ENCODE measurements at places on chromosomes 3 and 15. TPM values are rescaled to one million over a fixed set of nuclear protein-coding genes. Genes with fewer than 3 reads are reported as not detected.

Gene FBN1
- total RNA-seq: 830 TPM

Gene ZNF148
- 15.4 TPM for total RNA-seq

Gene TIMP4
- total RNA-seq: 54.6 TPM

Gene GUCA1C
- total RNA-seq: not detected

Gene CLCN2
- total RNA-seq: 3.0 TPM

Gene ZSCAN2
- 8.3 TPM for total RNA-seq

Gene TTLL13
- total RNA-seq: not detected

Gene SERINC4
- not detected for total RNA-seq

Gene DUOX2
- total RNA-seq: not detected

Gene KCNH8
- total RNA-seq: not detected

Gene SLC28A1
- not detected for total RNA-seq

Gene ABHD2
- 46.5 TPM for total RNA-seq
